ENCODE measurements at places on chromosomes 13 and 19.

DNA sequence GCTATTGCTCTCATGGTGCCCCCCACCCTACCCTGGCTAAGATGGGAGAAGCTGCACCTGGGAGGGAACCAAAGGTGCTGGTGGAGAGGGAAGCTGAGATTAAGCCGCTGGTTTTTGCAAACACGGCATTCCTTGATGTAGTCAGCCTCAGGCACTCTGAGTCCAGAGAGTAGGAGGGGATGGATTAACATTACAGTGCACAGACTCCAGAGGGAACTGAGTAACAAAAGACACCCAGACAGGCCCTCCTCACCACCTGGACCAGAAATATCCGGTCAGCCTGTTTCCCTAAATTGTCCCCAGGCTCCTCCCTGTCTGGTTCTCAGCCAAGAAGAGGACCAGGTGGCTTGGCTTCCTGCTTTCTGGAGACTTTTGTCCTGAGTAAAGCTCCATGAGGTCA, 28.9 kb upstream of the PABPC3 start:
- DNase-seq, result no peak

DNA sequence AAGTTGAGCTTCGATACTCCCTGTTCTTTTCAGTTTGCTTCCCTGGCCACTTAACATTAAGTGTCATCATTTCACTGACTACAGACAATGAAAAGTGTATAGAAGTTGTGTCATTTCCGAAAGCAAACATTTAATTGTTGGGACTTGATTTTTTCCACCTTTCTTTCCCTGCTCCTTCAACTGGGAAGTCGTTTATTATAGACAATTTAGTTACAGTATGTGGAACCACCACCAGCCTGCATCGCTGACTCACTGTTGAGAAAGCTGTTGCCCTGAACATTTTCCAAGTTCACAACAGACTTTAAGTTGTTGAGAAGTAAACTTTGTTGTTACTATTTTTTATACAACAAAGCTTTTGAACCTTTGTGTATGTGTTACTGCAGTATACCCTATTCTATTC, 788.4 kb upstream of the PRR20A start:
- no peak for DNase-seq

- DNase-seq, result peak; percentile 34
Measured at GRCh38 chr19:49712397-49712859, 21.5 kb downstream of the CPT1C start.

- peak; percentile 66 for DNase-seq
Measured at GRCh38 chr13:39777527-39778061, 122.1 kb downstream of the COG6 start.

- DNase-seq, result no peak
Measured at GRCh38 chr13:32297206-32297605, 18.0 kb downstream of the ZAR1L start.

GRCh38 chr13:27997904-27998522, 9.5 kb upstream of the URAD start:
- DNase-seq, result peak; percentile 45

DNA sequence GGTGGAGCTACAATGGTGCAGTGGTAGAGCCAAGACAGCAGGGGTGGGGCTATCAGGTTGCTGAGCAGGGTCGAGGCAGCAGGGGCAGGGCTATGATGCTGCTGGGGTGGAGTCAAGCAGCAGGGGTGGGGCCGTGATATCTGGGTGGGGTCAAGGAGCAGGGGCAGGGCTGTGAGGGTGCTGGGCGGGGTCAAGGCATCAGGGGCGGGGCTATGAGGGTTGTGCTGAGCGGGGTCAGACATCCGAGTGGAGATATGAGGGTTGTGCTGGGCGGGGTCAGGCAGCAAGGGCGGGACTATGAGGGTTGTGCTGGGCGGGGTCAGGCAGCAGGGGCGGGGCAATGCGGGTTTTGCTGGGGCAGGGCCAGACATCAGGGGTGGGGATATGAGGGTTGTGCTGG, 14.7 kb downstream of the HCN2 start:
- DNase-seq, result peak; percentile 81

DNA sequence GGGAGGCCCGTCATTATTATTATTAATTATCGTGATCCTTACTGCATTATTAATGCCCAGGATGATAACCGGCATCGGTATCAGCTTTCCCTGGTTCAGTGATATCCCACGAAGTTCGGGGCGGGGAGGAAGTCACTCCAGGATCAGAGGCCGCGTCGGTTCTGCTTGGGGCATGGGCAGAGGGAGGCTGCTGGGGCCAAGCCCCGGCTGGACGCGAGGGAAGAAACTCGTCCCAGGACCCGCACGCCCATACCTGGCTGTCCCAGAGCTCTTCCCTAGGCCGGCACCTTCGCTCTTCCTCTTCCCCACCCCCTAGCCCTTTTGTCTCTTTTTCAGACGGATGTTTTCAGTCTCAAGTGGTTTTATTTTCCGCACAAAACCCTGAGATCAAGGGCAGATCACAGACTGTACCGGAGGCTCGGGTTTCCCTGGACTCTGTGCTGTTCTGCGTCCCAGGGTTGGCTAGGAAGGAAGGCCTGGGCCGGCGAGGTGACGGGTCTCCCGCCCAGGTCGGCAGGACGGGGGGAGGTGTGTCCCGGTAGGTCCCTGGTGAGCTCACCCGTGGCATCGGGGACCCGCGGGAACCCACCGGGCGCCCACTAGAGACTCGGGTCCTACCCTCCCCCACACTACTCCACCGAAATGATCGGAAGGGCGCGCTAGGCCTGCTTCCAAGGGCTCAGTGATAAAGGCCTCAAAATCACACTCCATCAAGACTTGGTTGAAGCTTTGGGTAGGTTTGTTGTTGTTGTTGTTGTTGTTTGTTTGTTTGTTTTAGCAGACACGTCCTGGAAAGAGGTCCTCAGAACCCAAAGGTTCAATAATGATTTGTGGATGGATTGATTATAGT, 7.9 kb downstream of the ZIC2 start:
- no peak for DNase-seq

GRCh38 chr19:49749771-49750170, 13.3 kb downstream of the TSKS start:
- DNase-seq, result no peak

DNA sequence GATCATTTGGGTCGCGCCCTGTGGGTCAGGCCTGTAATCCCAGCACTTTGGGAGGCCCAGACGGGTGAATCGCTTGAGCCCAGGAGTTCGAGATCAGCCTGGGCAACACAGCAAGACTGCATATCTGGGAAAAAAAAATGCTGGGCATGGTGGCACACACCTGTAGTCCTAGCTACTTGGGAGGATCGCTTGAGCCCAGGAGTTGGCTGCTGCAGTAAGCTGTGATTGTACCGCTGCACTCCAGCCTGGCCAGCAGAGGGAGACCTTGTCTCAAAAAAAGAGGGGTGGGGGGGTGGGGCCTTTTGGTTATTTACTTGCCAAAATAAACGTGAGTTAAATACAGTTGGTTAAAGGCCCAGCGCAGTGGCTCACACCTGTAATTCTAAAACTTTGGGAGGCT, 9.8 kb upstream of the ZNF544 start:
- DNase-seq, result peak; percentile 53

DNA sequence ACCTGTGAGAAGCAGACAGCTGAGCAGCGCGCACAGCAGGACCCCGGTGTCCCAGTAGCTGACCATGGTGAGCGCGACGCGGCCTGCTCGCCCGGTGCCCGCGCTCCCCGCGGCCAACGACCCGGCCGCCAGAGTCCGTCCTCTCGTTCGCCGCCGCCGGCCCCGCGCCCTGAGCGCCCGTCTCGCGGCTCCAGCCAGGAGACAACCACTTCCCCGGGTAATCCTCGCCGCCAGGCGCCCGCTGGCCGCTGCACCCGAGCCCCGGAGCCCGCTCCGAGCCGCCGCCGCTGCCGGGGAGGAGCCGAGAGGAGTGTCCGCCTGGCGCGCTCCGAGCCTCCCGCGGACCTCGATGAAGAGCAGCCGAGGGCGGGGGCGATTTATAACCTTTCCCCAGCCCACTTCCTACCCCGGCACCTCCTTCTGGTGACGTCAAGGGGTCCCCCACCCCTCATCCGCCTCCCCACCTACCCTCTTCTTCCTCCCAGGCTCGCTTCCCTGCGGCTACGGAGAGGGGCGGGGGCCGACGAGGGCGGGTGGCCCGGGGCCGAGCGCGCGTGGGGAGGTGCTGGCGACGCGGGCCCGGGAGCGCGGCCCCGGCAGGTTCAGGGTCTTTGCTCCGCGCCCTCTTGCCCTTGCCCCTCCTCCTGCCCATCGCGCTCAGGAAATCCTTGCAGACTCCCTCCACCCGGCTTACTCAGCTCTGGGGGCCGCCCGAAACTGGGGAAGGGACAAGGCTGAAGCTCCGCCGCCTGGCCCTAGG, at the start of gene FLT1:
TSS of gene FLT1 (minus strand) at position 351 of the 760 bp plus-strand sequence. CDS start at position 66, 285 bp downstream.
- DNase-seq, result peak; percentile 63

GRCh38 chr19:3698974-3699740, 1.1 kb downstream of the PIP5K1C start:
- peak; percentile 50 for DNase-seq

- no peak for DNase-seq
Measured at GRCh38 chr13:56530096-56530495, 610.6 kb upstream of the PRR20A start.

GRCh38 chr13:113554333-113554700, 30.2 kb upstream of the TFDP1 start:
- no peak for DNase-seq

DNA sequence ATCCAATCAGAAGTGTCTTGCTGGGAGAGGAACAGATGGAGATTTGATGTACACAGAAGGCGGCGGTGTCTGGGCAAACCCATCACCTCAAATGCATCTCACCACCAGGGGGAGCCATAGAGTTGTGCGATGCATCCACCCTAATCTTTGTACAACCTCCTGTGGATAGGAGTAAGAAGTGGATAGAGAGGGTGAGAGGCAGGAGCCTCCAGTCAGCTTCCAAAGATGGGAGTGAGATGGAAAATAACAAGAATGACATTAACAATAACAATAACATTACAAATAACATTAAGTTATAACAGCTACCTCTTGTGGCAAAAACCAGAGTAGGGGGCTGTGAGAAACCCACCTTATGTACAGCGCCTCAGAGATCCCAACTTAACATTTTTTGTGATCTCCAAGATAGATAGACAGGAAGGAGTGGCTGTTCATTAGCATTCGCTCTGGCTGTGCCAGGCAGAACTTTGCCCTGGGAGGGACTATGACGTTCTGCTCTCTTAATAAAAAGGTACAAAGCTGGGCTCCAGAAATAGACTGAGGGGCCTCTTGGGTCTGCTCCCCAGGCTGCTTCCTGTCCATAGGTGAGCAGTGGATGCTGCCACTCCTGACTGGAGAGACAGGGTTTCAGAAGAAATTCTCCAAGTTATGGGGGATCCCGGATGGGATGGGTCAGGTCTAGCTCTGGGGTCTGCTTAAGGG, 5.2 kb upstream of the CEACAM18 start:
- peak; percentile 98 for DNase-seq

GRCh38 chr19:48751845-48752495, 471 bp downstream of the FUT1 start:
- no peak for DNase-seq

DNA sequence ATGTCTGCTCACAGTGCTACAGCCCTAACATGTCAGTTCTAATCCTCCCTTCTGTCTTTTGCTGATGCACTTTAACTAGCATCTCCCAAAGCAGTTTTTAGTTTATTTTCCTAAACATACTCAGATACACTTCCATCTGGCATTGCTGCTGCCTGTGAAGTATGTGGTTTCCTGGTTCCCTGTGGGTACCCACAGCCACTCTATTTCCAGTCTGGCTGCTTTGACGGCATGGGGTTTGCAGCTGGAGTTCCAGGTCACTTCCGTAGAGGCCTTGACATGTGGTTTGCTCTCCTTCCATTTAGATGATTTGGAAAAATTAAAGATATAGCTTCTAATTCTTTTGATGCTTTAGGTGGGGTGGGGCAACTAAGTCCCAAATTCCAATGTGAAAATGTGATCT, 375.5 kb downstream of the PCDH20 start:
- no peak for DNase-seq

DNA sequence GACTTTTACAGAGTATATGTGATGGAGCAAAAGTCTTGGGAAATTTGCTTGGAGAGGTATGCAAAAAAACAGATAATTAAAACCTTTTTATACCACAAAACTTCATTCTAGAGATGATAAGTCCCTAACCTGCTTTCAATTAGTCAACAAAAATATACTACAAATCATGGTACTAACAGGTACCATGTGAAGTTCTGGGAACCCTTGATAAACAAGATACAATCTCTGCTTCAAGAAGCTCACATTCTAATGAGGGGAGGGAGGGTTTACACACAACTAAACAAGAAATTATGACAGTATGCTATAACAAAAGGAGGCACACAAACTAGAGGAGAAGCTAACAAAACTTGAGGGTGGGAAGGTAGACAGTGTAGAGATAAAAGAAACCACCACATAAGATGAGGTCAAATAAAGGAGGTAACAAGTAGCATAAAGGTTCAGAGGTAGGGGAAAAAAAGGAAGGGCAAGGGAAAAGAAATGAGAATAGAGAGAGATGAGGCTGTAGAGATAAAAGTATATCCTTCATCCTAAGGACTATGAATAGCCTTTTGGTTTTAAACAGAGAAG, 91.4 kb downstream of the MYCBP2 start:
- no peak for DNase-seq

DNA sequence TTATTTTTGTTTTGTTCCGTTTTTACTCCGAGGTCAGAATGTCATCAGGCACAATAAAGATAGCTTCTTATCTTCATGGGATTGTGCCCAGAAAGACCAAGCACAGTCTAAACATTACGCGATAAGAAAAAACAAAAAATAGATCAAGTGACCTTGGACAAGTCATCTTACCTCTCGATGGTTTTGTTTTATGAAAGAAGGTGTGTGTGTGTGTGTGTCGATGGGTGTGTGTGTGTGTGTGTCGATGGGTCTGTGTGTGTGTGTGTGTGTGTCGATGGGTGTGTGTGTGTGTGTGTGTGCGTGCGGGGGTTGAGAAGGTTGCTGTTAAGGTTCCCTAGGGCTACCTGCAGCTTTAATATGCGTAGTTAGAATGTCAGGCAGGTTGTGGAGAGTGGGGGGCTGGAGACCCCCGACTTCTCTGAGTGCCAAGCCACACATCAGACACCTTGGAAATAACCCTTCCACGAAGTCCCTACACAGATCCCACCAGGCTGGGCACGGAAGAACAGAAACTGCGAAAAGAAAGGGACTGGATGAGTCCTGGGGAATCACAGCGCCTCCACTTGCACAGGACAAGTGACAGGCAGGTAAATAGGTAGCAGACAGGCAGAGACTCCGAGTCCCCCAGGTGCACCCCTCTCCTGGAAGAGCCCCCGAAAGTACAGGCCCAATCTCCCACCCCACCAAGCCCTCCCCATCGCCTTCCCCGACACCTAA, 458 bp upstream of the ATP8A2 start:
- DNase-seq, result no peak

DNA sequence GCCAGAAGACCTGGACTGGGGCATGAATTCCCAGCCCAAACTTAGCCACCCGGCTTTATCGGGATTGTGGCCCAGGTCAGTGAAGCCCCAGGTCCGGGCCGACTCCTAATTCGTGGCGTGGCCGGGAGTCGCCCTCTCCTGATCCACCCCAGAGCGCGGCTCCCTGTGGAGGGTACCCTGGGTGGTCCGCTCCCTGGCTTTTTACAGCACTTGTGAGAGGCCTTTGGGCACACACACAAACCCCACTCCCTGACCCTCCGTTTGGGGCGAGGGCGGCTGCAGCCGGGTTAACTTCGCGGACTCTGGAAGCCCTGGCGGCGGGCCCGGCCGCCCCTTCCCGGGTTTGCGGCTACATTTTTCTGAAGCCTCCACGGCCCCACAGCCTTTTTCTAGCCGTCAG, 56.4 kb downstream of the ZNF568 start:
- DNase-seq, result no peak

All from stimulated activated CD8-positive, alpha-beta memory T cell treated with anti-CD3 and anti-CD28 coated beads, Interleukin-4, amount 100 ng/mL, for 48 hours (primary cell).